ENCODE measurements at places on chromosomes 4 and X. TPM values are rescaled to one million over a fixed set of nuclear protein-coding genes. Genes with fewer than 3 reads are reported as not detected.

TNMD gene
- total RNA-seq = not detected

RAB39B gene
- 0.80 TPM for total RNA-seq

ZCCHC12 gene
- 0.21 TPM for total RNA-seq

RENBP gene
- 0.13 TPM for total RNA-seq

ATP1B4 gene
- total RNA-seq = not detected

PGAM4 gene
- 0.40 TPM for total RNA-seq

CITED1 gene
- 2.3 TPM for total RNA-seq

KCTD8 gene
- total RNA-seq = not detected

H2BW2 gene
- total RNA-seq = not detected

BEX3 gene
- 252 TPM for total RNA-seq

NXF3 gene
- 0.03 TPM for total RNA-seq

TAB3 gene
- total RNA-seq = 9.5 TPM

IL13RA2 gene
- total RNA-seq = 0.08 TPM

TRIML2 gene
- total RNA-seq = 35.7 TPM

HSD17B13 gene
- 0.03 TPM for total RNA-seq

SUPT20HL1 gene
- total RNA-seq = not detected

MAGEC2 gene
- not detected for total RNA-seq

AADAT gene
- 7.7 TPM for total RNA-seq

AMBN gene
- total RNA-seq = not detected

KLHL4 gene
- 6.3 TPM for total RNA-seq

FGFBP2 gene
- 0.37 TPM for total RNA-seq

HHIP gene
- total RNA-seq = 0.76 TPM

TMPRSS11E gene
- total RNA-seq = 0.27 TPM

TMEM47 gene
- 1.5 TPM for total RNA-seq

GPR34 gene
- not detected for total RNA-seq

RNF128 gene
- total RNA-seq = 0.06 TPM

RIPPLY1 gene
- total RNA-seq = 0.11 TPM

ESX1 gene
- 0.09 TPM for total RNA-seq

TRPC5OS gene
- not detected for total RNA-seq

SSX4 gene
- not detected for total RNA-seq

NALF2 gene
- 6.1 TPM for total RNA-seq

BEX2 gene
- total RNA-seq = 8.7 TPM

ZAR1 gene
- total RNA-seq = 0.08 TPM

MAP7D2 gene
- 5.2 TPM for total RNA-seq

UGT2B11 gene
- 0.11 TPM for total RNA-seq

INTS6L gene
- total RNA-seq = 0.16 TPM

TRPC3 gene
- 0.08 TPM for total RNA-seq

FATE1 gene
- total RNA-seq = 0.17 TPM

SPIN2B gene
- total RNA-seq = 11.2 TPM

ADGRG2 gene
- 11.1 TPM for total RNA-seq

GPC3 gene
- not detected for total RNA-seq

ITIH6 gene
- total RNA-seq = not detected

Measured in A549 treated with AZD2906 at 1 μM for 4 hours (cell line).